ENCODE measurements at places on chromosomes 13 and 19. TPM values are rescaled to one million over a fixed set of nuclear protein-coding genes. Genes with fewer than 3 reads are reported as not detected.
A peak's percentile ranks its signal among the peaks of the same experiment; 100 is the strongest.

GRCh38 chr19:48489608-48490216, 20.5 kb downstream of the CYTH2 start:
- no peak overlapping the region for H3K27ac ChIP-seq
- H3K4me3 ChIP-seq: no peak overlapping the region
- H3K4me1 ChIP-seq: peaks cover 57% of the 10 kb centered on the region
- H3K36me3 ChIP-seq: no peaks in the 10 kb centered on the region
- DNase-seq: peak; percentile 81

DNA sequence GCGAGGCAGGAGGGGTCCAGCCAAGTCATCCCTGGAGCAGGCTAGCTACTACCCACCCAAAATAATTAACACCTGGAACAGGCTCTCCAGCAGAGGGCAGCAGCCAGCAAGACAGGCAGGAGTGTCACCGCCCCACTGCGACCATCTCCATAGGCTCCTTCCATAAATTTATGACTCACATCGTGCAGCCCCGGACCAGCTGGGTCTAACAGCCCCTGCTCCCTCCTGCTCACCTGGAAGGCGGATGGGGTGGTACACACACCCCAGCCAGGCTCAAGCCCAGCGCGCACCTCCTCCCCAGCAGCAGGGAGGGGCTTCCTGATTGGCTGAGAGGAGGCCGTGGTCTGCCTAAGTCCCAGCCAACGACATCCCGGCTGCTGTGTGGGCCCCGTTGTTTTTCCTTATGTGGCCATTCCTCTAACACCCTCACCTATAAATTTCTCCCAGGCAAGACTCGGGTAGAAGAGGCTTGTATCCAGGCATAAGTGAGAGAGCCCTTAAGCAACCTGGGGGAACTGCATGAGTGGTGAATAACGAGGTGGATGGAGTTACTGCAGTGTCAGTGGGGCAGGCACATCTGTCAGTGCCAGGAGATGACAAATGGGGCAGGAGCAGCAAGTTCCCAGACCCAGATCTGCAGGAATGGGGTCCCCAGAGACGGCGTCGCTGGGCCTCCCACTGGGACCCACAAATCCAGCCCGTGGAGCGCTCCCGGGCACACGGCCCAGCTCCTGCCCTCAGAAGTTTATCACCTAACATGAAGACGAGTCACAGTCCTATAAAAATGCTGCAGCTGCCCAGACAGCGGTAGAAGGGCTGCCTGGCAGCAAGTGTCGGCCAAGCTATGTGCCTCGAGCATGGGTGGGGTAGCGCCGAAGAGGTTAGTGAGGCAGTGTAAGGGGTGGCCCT, 43.1 kb downstream of the CEBPG start:
- no peak overlapping the region for H3K4me3 ChIP-seq
- H3K4me1 ChIP-seq: no peaks in the 10 kb centered on the region
- no peaks in the 10 kb centered on the region for H3K27me3 ChIP-seq
- H3K36me3 ChIP-seq: no peaks in the 10 kb centered on the region
- peak; percentile 72 for DNase-seq

TEX26 gene
- total RNA-seq: not detected

GRCh38 chr19:30046522-30046921, 104.5 kb downstream of the URI1 start:
- no peak overlapping the region for H3K27ac ChIP-seq
- no peaks in the 10 kb centered on the region for H3K27me3 ChIP-seq
- no peak overlapping the region for H3K4me3 ChIP-seq
- DNase-seq: no peak
- H3K4me1 ChIP-seq: no peaks in the 10 kb centered on the region
- no peaks in the 10 kb centered on the region for H3K36me3 ChIP-seq

DNA sequence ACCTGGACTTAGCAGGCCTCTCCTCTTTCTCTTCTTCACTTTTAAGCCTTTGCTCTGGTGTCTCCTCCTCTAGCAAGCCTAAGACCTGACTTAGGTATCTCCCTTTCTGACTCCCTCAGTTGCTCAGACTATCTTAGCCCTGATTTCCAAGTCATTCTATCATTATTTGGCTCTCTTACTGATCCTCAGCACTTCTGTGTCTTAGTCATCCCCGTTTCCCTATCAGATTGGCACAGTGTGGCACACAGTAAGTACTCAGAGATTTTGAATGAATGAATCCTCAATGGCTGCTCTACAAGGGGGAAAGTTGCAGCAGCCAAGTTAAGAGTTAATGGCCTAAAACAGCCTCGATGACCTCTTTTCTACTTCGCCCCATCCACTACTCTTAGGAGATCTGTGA, 8.2 kb downstream of the KCTD12 start:
- no peak for DNase-seq
- no peaks in the 10 kb centered on the region for H3K4me1 ChIP-seq
- H3K36me3 ChIP-seq: no peaks in the 10 kb centered on the region
- no peak overlapping the region for H3K27ac ChIP-seq
- H3K4me3 ChIP-seq: no peak overlapping the region
- peaks cover 5% of the 10 kb centered on the region for H3K27me3 ChIP-seq

DNA sequence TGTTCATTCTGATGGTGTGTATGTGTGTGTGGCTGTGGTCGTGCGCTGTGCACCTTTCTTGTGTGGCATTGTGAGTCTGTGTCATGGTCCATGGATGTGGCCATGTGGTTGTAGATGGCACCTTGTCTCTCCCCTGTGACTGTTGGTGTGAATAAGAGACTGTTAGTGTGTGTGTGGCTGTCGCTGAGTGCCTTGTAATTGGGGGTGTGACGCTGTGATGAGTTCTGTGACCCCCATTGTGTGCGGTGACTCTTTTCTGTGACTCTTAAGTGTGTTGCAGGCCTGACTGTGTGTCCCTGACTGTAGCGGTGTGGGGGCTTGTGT, 804 bp downstream of the PLPPR2 start:
- no peak for DNase-seq
- no peaks in the 10 kb centered on the region for H3K36me3 ChIP-seq
- peak overlapping the region; percentile 74 for H3K4me3 ChIP-seq
- H3K27ac ChIP-seq: no peak overlapping the region
- no peaks in the 10 kb centered on the region for H3K27me3 ChIP-seq
- peaks cover 25% of the 10 kb centered on the region for H3K4me1 ChIP-seq

CEACAM4 gene
- total RNA-seq: not detected

- H3K4me1 ChIP-seq: no peaks in the 10 kb centered on the region
- no peak overlapping the region for H3K4me3 ChIP-seq
- H3K36me3 ChIP-seq: no peaks in the 10 kb centered on the region
- H3K27ac ChIP-seq: no peak overlapping the region
Observed at GRCh38 chr19:20367811-20368294, 197.7 kb downstream of the ZNF737 start.

PROZ gene
- not detected for total RNA-seq

- no peaks in the 10 kb centered on the region for H3K27me3 ChIP-seq
- peak; percentile 98 for DNase-seq
- H3K27ac ChIP-seq: peak overlapping the region; percentile 94
- H3K4me3 ChIP-seq: peak overlapping the region; percentile 72
- H3K36me3 ChIP-seq: peaks cover 3% of the 10 kb centered on the region
Observed at GRCh38 chr19:38304866-38305429, 897 bp downstream of the C19orf33 start.

RSPH6A gene
- 0.39 TPM for total RNA-seq

- H3K4me3 ChIP-seq: no peak overlapping the region
- no peaks in the 10 kb centered on the region for H3K4me1 ChIP-seq
- no peak for DNase-seq
- no peaks in the 10 kb centered on the region for H3K36me3 ChIP-seq
- H3K27ac ChIP-seq: no peak overlapping the region
- H3K27me3 ChIP-seq: no peaks in the 10 kb centered on the region
Observed at GRCh38 chr13:94312511-94313216, 166.8 kb downstream of the DCT start.

- no peak overlapping the region for H3K27ac ChIP-seq
- H3K4me1 ChIP-seq: no peaks in the 10 kb centered on the region
- no peaks in the 10 kb centered on the region for H3K27me3 ChIP-seq
- no peak for DNase-seq
- no peaks in the 10 kb centered on the region for H3K36me3 ChIP-seq
- no peak overlapping the region for H3K4me3 ChIP-seq
Observed at GRCh38 chr13:63124863-63125262, 1709.2 kb upstream of the PCDH20 start.

DNA sequence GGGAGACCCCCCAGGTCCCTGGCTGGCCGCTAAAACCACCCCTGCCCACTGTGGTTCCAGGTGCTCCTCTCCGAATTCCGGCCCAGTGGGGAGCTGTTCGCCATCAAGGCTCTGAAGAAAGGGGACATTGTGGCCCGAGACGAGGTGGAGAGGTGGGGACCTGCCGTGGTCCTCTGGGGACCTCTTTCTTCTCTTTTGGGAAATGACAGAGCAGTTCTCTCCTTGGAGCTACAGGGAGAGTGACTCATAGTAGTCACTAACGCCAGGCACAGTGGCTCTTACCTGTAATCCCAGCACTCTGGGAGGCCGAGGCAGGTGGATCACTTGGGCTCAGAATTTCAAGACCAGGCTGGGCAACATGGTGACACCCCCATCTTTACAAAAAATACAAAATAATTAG, 7.3 kb downstream of the PTGER1 start:
- H3K27me3 ChIP-seq: no peaks in the 10 kb centered on the region
- H3K4me1 ChIP-seq: no peaks in the 10 kb centered on the region
- peak; percentile 51 for DNase-seq

- peak; percentile 93 for DNase-seq
- H3K36me3 ChIP-seq: no peaks in the 10 kb centered on the region
- H3K4me1 ChIP-seq: peaks cover 66% of the 10 kb centered on the region
- no peaks in the 10 kb centered on the region for H3K27me3 ChIP-seq
Observed at GRCh38 chr19:1098177-1099051, 3.2 kb upstream of the POLR2E start.

DNA sequence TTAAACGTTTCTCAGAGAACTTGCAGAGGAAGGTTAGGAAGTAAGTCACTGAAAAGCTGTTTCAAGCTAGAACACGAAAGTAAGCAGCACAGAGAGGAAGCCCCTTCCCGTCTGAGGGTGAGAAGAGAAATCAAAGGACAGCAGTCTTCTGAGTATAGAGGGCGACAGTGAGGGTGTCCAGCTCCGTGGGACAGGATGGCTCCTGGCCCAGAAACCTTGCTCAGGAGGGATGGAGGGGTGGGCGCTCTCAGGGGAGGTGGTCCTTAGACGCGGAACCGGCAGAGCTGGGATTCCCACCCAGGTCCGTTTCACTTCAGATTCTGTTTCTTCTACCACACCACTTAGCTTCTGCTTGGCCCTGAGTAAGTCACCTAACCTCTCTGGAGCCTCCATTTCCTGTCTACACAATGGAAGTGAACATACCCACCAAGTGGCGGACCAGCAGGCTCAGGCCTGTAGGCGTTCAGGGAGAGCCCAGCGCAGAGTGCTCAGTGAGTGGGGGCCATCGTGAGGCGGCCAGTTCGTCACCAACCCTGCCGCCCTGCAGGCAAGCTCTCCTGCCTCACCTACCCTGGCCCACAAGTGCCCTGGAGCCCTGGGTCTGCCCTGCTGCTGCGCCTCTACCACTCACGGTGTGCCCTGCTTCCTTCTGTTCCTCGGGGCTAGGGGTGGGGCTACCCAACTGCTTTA, 5.5 kb upstream of the RSPH6A start:
- no peaks in the 10 kb centered on the region for H3K27me3 ChIP-seq
- H3K27ac ChIP-seq: no peak overlapping the region
- H3K4me1 ChIP-seq: no peaks in the 10 kb centered on the region
- no peak for DNase-seq
- H3K4me3 ChIP-seq: no peak overlapping the region
- no peaks in the 10 kb centered on the region for H3K36me3 ChIP-seq

- DNase-seq: no peak
- H3K27me3 ChIP-seq: peaks cover 3% of the 10 kb centered on the region
- H3K27ac ChIP-seq: no peak overlapping the region
- H3K36me3 ChIP-seq: no peaks in the 10 kb centered on the region
- no peaks in the 10 kb centered on the region for H3K4me1 ChIP-seq
- H3K4me3 ChIP-seq: no peak overlapping the region
Observed at GRCh38 chr13:74571811-74572210, 437.6 kb upstream of the KLF12 start.

SLITRK6 gene
- total RNA-seq: 3.4 TPM

GRK1 gene
- not detected for total RNA-seq

KLK5 gene
- total RNA-seq: 412 TPM

GRCh38 chr19:13100031-13100588, 2.5 kb downstream of the LYL1 start:
- H3K27ac ChIP-seq: no peak overlapping the region
- no peak overlapping the region for H3K4me3 ChIP-seq
- peaks cover 5% of the 10 kb centered on the region for H3K4me1 ChIP-seq
- DNase-seq: no peak
- H3K27me3 ChIP-seq: no peaks in the 10 kb centered on the region

- H3K4me3 ChIP-seq: no peak overlapping the region
- peaks cover 85% of the 10 kb centered on the region for H3K27me3 ChIP-seq
- H3K36me3 ChIP-seq: no peaks in the 10 kb centered on the region
- H3K4me1 ChIP-seq: no peaks in the 10 kb centered on the region
- no peak for DNase-seq
Observed at GRCh38 chr19:41998246-41999020, 4.4 kb upstream of the ATP1A3 start.

CYP2A7 gene
- not detected for total RNA-seq

SHISA2 gene
- not detected for total RNA-seq

DNA sequence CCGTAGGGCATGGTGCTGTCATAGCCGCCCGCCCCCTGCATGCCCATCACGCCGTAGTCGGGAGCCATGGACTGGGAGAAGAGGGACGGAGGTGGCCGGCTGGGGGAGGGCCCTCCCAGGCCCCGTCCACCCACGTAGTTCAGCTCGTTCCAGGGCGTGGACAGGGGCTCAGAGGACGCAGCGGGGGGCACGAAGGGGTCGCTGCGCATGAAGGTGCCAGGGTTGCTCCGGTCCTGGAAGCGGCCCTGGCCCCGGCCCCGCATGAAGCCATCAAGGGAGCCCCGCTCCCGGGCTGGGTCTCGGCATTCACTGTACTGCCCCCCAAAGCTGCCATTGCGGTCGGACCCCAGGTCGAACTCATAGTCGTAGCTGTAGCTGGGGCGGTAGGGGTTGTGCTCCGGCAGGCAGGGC, 6.7 kb downstream of the AKAP8 start:
- DNase-seq: no peak
- H3K36me3 ChIP-seq: peaks cover 34% of the 10 kb centered on the region
- H3K4me1 ChIP-seq: peaks cover 13% of the 10 kb centered on the region

DNA sequence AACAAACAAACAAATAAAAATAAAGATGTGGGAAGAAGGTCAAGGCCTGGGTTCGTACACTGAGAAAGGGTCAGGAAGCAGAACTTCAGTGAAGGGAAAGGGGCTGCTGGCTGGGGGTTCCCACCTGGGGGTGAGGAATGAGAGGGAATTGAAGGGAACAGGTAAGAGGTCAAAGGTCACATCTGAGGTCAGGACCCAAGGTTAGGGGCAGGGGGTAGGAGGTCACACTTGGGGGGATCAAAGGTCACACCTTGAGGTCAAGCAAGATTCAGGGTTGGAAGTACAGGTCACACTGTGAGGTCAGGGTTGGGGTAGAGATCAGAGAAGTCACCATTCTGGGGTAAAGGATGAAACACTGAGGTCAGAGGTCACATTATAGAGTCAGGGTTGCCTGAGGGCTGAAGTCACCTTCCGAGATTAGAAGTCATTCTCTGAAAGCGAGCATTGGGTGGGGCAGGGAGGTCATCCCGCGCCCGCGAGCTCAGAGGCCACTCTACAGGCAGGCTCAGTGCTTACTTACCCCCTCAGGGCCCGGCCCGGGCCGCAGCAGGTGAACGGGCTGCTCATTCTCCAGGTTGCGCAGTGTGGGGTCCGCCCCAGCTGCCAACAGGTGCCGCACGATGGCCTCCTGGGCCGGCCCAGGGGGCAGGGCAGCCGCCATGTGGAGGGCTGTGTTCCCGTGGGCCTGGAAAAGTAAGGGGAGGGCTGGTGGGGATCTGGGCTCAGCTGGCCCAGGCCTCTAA, 10.8 kb downstream of the NFKBID start:
- no peak for DNase-seq
- no peaks in the 10 kb centered on the region for H3K27me3 ChIP-seq
- H3K4me3 ChIP-seq: no peak overlapping the region
- no peak overlapping the region for H3K27ac ChIP-seq
- 0 out of 2 replicates have a peak, but pooled peaks cover 6% of the 10 kb centered on the region for H3K36me3 ChIP-seq

GRCh38 chr19:57239982-57240310, 486 bp upstream of the ZNF805 start:
- H3K36me3 ChIP-seq: peaks cover 7% of the 10 kb centered on the region
- H3K27ac ChIP-seq: peak overlapping the region; percentile 69
- H3K4me3 ChIP-seq: peak overlapping the region; percentile 95

MAG gene
- total RNA-seq: 13.4 TPM

Measured in PC-9 (cell line).